ENCODE measurements at places on chromosomes 1 and 21. TPM values are rescaled to one million over a fixed set of nuclear protein-coding genes. Genes with fewer than 3 reads are reported as not detected.

PLPPR4 gene
- polyA plus RNA-seq, result 1.4 TPM

YRDC gene
- polyA plus RNA-seq, result 12.5 TPM

DNA sequence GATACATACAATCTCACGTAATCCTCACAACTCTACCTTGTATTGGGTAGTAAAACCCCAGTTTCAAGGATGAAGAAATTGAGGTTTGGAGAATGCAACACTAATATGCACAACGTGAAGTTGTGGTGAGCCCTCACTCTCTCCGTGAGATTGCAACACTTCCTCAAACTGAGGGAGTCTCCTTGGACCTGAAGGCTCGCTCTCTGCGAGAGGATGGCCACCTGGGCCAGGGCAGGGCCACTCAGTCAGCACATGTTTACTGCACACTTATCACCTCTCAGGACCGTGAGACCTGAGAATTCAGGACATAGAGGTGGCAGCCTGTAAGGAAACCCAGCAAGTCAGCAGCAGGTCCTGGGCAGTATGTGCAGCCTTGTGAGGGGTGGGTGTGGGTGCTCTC is 8.7 kb downstream of the SH3BP5L start:
- no peak for DNase-seq

PSEN2 gene
- polyA plus RNA-seq, result 16.9 TPM

PTCH2 gene
- 4.2 TPM for polyA plus RNA-seq

SLAMF1 gene
- polyA plus RNA-seq, result 0.23 TPM

- DNase-seq, result no peak
Observed at GRCh38 chr1:116529681-116530080, 41.1 kb downstream of the CD58 start.

All from left renal pelvis (tissue), 4 donors.